ENCODE measurements at places on chromosomes 3 and 15.

DNA sequence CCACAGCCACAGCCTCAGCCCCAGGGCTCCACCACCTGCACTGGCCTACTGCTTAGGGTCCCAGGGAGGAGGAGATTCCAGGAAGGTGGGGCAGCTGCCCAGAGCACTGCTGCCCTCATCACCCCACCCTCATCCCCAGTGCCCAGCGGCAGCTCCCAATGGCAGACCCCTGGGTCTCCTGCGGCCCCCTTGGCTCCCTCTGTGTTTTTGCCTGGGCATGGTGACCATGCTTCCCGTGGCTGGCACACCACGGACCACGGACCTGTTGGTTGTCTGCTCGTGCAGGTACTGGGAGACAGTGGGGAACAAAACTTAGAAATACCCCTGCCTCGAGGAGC is 2.7 kb downstream of the CHST13 start:
- DNase-seq = no peak

DNA sequence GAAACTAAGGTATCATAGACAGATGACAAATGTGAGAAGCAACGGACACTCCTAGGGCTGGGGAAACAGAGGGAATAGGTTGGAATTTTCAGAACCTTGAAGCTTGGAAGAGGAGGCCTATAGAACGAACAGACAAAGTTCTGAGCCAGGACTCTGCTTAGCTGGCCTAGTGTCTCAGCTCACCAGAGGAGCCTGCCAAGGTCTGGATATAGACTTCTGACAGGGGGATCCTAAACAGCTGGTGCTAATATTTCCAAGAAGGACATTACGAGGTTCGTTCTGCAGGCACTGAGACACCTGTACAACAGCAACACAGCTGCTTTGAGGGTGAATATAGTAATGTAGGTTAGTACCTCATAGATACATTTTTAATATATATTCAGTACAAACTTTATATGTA is 266.3 kb downstream of the CHL1 start:
- no peak for DNase-seq

DNA sequence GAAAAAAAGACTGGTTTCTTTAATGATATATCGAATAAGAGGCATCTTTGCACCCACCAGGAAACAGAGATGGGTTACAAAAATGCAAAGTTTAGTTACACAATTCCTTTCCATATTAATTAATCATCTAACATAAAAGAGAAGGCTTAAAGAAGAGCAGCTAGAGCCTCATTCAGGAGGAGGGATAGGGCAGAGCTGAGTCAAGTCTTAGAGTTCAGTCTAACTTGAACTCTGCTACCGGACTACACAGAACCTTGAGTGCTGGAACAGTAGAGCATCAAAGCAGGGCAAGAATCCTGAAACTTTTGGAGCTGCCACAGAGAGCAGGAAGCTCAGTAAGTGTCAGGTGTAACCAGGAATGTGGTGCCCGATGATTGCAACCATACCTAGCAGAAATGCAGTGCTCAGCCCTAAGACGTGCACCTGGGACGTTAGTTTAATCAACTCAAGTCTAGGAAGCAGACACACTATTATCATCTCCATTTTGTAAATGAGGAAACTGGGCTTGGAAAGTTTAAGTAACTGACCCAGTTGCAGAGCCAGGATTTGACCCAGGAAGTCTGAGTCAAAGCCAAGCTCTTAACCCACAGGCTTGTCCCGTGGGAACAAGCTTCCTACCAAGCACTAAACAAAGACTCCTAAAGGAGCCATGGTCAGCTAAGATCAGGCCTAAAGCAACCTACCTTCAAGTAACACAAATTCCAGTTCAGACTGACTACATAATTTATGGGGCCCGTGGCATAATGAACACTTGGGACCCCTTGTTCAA is 187.4 kb downstream of the FOXP1 start:
- DNase-seq = peak; percentile 64

GRCh38 chr3:60594025-60594424 is 657.2 kb downstream of the FHIT start:
- DNase-seq = peak; percentile 21

DNA sequence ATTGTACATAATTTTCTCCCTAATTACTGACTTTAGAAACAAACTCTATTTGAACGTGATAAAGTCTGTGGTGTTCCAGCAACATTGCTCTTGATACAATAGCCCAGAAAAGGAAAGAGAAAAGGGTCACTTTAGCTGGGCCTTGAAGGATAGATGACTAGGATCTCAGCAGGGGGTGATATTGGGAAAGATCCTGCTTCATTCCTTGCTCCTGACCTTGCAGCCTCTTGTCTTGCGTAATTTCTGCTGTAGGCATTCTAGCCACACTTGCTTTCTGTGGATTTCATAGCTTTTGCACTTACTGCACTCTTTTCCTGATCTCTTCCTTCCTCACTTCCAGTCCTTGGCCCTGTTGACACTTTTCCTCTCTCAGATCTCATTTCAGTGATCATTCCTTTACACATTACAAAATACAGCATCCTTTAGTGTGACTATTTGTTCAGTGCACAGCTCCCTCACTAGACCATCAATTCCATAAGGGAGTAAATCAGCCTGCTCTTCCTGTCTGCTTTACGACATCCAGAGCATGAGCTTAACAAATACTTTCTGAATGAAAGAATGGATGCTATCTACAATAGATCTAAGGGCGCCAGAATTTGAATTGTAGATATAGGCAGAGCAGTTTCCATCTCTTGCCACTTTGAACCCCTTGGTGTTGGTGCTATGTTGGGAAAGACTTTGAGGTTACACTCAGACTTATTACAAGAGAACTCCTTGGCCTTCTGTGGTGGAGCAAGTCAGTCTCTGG is 559.6 kb upstream of the MDFIC2 start:
- no peak for DNase-seq

DNA sequence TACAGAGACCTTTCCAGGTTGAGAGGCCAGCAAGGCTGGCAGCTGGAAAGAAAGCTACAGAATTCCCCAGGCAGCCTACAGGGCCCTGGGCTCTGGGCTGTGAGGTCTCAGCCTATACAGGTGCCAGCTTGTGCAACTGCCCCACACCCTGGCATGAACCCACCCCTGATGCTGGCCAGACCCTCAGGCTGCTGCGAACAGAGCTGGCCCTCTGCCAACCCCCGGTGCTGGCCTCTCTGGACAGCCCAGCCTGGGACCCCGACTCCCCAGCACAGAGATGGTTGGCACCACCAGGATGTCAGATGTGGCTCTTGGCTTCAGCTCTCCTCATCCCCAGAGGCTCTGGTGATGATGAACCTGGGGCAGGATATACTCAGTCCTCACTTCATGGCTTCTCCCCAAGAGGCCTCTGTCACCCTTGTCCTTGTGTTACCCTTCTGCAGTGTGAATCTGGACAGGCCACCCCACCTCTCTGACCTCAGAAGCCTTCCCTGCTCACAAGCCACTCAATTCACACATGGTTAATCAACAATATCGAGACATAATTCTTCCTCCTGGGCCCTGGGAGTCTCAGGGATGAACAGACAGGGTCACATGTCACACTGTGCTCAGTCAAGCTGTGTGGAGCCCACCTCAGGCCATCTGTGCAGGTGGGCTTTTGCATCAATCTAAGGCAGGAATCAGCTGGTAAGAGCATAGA is 11.0 kb upstream of the BFSP2 start:
- no peak for DNase-seq

DNA sequence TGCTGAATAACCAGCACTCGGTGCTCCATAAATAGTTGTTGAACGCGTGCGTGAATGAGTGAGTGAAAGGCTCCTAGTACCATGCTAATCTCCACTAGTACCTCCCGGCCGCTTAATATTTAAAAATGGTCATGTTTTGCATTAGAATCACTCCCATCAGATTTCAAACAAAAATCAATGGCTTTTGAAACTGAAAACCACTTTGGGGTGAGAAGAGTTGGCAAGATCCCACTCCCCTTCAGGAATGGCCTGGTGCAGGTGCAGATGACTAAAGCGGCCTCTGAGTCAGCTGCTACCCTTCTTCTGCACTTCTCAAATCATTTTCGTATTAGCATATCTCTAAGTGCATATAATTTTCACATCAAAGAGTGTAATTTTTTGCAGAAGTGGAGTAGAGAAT is 425.3 kb upstream of the PROK2 start:
- DNase-seq = no peak

GRCh38 chr15:74511583-74511982 is 29.4 kb upstream of the ARID3B start:
- peak; percentile 47 for DNase-seq

DNA sequence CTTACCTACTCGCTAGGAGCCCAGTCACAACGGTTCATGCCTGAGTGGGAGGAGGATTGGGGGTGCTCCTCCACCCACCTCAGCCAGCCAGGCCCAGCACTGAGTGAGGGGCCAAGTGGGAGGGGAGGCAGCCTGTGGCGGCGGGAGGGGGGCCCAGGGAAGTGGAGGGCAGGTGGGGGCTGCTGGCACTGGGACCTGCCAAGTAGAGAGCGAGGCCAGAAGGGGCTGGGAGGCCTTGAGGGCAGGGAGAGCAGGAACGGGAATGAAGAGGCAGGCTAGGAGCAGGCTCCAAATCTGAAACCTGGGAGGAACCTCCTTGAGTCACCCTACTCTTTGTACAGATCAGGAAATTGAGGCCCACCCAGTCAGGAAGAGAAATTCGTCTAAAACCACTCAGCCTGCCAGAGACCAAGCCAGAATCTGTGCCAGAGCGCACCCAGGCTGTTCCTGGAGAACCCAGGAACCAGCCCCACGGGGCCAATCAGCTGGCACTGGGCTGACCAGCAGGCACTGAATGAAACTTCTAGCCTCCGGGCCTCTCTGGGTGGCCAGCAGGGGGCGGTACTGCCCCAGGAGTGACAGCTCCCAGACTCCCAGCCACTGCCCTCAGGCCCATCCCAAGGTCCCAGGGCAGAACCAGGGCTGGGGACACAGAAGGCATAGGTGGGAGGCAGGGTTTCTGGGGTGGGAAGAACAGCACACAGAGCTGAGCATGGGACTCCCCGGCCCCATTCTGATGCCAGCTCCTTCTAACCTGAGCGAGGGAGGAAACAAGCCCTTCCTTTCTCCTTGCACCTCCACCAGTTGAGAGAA is 14.8 kb upstream of the CYP11A1 start:
- peak; percentile 92 for DNase-seq

- no peak for DNase-seq
These were observed 92.6 kb downstream of the XXYLT1 start for GRCh38 chr3:195178124-195178910.

- DNase-seq = no peak
These were observed 9.8 kb upstream of the RPSA start for GRCh38 chr3:39396690-39397089.

GRCh38 chr3:195854628-195855294 is 43.0 kb upstream of the MUC4 start:
- no peak for DNase-seq

DNA sequence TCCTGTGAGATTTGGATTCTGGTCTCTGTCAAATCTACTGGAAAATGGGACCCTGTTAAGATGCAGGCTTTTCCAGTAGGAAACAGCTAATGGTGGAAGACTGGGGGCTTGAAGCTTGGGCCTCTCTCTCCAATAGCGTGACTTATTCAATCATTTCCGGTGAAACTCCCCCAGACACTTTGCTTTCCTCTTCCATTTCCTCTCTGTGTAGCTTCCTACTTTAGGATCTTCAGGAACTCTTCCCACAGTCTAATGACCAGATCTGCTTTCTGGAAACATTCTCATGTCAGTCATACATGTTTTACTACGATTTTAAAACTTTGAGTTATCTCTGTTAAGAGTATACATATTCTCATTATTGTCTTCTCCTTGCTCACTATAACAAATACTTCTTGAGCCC is 28.0 kb upstream of the TPRG1 start:
- no peak for DNase-seq

DNA sequence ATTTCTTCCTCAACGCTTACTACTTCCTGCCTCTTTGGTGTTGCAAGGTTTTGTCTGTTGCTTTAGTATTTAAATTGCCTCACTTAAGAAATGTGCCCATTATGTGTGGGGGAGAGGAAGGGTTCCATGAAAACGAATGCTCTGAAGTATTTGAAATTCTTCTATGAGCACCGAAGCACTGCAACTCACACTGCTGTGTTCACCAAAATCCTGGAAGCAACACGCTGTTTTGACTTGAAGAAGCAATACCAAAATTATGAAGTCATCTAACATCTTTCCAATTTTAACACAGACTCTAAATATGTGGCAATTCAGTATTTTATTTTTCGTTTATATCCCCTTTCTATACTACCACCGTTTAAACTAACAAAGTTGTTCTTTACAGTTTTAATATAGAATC is 101.5 kb downstream of the RBMS3 start:
- no peak for DNase-seq

DNA sequence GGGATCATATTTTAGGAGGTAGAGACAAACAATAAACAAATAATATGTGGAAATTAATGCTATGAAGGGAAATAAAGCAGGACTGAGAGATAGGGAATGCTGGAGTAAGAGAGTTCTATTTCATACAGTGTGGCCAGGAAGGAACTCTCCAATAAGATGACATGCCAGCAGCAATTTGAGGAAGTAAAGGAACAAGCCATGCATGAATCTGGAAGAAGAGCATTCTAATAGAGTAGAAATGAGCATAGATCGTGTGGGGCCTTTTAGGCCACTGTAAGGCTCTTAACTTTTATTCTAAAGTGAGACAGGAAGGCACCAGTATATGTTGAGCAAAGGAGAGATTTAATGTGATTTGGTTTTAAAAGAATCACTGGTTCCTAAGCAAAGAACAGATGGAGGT is 126.3 kb downstream of the DMXL2 start:
- DNase-seq = no peak

- no peak for DNase-seq
These were observed 284.6 kb upstream of the C2CD4B start for GRCh38 chr15:62449638-62450037.

DNA sequence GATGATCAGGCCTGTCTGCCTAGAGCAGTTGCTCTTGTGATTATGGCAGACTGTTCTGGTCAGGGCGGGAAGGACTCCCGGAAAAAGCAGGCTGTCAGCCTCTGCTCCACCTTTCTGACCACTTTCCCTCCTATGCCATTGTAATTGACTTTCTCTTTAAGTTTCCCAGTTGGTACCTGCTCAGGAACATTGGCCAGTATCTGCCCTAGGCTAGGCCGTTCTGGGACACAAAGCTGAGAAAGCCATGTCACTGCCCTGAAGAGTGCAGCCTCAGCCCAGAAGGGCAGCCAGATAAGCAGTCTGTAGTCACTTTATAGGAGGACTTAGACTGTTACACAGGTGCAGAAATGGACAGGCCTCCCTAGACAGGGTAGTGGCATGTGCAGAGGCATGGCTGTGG is 80.8 kb downstream of the CLSTN2 start:
- DNase-seq = no peak

- no peak for DNase-seq
These were observed 35.7 kb upstream of the GSK3B start for GRCh38 chr3:120129718-120130513.

GRCh38 chr3:82087958-82088357 is 326.5 kb upstream of the GBE1 start:
- DNase-seq = no peak

GRCh38 chr3:75396316-75396802 is 267.8 kb upstream of the FRG2C start:
- no peak for DNase-seq

DNA sequence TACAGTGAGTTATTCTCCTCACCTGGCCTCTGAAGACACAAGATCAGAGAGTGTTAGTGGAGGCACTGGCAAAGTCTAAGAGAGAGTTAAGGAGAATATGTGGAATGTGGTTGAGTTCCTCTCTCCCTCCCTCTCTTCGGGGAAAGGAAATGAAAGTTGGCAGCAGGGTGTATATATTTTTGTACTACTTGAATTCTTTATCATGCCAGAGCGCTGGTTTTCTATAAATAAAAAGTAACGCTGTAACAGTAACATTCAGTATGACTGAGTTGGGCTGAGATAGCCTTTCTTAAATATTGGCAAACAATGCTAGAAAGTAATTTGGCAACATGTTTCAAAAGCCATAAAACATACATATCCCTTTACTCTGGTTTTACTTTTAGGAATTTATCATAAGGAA is 77.5 kb upstream of the TNFAIP8L3 start:
- DNase-seq = peak; percentile 50

Measured in suppressor macrophage treated with lipopolysaccharide for 4 hours (primary cell).